ENCODE measurements at places on chromosomes 5 and 9. TPM values are rescaled to one million over a fixed set of nuclear protein-coding genes. Genes with fewer than 3 reads are reported as not detected.
A peak's percentile ranks its signal among the peaks of the same experiment; 100 is the strongest.

PLAC8L1 gene
- total RNA-seq = not detected

DNA sequence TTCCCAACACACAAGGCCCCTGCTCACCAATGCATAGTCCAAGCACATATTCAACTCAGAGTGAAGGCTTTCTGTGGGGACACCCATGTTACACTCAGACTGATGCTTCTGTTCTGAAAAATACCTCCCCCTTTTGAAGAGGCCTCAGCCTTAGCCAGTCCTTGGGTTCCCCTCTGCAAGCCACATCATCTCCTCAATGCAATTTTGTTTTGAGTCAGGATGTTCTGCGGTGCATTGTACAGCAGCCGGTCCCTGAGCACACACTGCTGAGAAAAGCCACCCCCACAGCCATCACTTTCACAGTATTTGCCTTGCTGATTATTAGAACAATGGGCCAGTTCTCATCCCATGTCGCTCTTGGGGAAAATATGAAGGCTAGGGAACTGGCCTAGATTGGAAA, 241.2 kb downstream of the FAM114A2 start:
- no peak for DNase-seq

DNA sequence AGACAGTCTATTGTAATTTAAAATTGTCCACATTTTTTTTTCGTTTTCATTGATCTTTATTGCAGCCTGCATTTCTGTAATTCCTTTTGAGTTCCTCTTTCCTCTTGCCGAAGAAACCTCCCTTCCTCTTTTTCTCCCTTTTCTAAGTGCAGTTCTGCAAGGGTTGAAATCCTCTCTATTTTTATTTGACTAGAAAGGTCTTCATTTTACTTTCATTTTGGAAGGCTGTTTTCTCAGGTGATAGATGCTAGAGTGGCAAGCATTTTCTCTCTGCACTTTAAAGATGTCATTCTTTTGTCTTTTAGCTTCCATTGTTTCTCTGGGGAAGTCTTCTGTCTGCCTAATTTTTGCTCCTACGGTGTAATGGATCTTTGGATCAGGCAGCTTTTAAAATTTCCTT, 248.5 kb downstream of the SMARCA2 start:
- no peak for DNase-seq

GRCh38 chr5:60830581-60831127, 13.4 kb downstream of the ELOVL7 start:
- DNase-seq = no peak

- peak; percentile 90 for DNase-seq
These were observed 6.1 kb upstream of the ANGPTL2 start for GRCh38 chr9:127128341-127129072.

CDX1 gene
- total RNA-seq = not detected

GRCh38 chr9:35856882-35857281, 13.3 kb downstream of the OR13J1 start:
- DNase-seq = peak; percentile 32

SPOUT1 gene
- 11.6 TPM for total RNA-seq

GRCh38 chr5:126544087-126544740, 50.8 kb downstream of the ALDH7A1 start:
- DNase-seq = no peak

NSD1 gene
- 26.7 TPM for total RNA-seq

DNA sequence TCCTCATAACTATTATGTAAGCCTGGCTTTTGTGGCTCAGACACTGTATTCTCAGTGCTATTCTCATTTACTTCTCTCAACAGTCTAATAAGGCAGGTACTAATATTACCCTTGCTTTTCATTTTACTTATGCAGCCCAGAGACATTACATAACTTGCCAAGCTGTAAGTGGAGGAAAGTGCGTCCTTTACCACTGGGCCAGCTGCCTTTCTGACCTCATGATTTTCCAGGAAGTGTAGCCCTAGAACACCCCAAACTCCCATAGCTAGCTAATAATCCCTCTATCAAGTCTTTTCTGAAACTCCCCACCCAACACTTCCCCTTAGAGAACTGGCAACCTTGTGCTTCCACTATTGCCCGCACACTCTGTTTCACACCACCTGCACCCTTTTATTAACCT, 192.9 kb upstream of the HMHB1 start:
- DNase-seq = no peak

- DNase-seq = peak; percentile 34
These were observed 4.6 kb downstream of the DCANP1 start for GRCh38 chr5:135442431-135443160.

GABRG2 gene
- total RNA-seq = not detected

- no peak for DNase-seq
These were observed 83.2 kb downstream of the TNC start for GRCh38 chr9:115034801-115035200.

LCN9 gene
- total RNA-seq = not detected

DNA sequence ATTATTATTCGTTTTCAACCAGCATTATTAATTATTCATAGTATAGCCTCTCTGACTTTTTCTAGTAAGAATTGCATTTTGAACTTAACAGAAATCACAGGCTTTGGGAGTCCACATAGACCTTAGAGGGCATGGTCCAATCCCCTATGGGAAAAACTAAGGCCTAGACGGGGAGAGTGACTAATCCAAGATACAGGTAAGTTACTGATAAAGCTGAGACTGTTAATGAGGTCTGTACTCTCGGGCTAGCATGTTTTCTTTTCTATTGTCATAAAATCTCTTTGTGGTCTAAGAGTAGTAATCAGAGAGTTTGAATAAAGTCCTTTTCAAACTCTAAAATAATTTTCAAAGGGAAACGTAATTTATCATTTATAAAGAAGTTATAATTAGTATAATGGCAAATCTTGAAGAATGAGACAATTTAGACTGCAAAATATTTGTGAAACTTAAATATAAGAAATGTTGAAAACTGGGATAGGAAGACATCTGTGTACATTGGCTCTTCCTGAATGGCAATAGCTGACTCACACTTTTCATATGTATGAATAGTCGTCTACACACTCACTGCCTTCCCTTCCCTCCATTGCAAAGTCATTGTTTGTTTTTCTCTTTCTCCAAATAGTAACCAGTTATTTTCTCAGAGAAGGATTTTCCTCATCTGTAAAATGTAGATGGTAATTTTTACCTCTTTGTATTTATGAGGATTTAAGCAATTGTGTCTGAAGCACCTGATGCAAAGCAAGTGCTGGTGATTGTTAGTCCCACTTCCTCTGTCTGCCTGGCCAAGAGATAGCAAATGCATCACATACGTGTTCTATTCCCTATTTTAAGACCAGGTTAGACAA, 207.9 kb upstream of the CD180 start:
- DNase-seq = no peak

GRCh38 chr5:159915904-159916840, at the start of gene ADRA1B:
ADRA1B (plus strand) TSS chr5:159916482; CDS start chr5:159916906, 424 bp downstream.
- DNase-seq = peak; percentile 74

TMC1 gene
- total RNA-seq = not detected

DNA sequence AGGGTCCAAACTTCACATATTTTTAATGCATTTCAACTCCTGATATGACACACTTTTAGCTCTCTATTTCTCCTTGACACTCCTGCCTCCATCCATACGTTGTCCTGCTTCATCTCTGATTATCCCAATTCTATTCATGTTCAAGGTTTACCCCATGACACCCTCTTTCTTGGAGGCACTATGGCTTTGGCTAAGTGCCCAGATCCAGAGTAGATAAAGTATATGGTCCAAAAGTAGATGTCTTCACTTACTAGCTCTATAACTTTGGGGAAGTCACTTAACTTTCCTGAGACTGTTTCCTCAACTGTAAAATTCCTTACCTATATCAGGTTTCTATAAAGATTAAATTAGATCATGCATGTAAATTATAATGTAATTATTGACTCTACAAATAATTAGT, 36.1 kb downstream of the SLC22A5 start:
- DNase-seq = no peak

Data from right atrium auricular region (tissue), 2 donors.